Placental pericyte (primary cell): ENCODE measurements at places on chromosomes 2 and 18. TPM values are rescaled to one million over a fixed set of nuclear protein-coding genes. Genes with fewer than 3 reads are reported as not detected.

ARMC9 gene
- total RNA-seq, result 157 and 512 TPM in 2 replicates

SERPINB10 gene
- total RNA-seq, result 0.57 and 1.1 TPM in 2 replicates

ACKR3 gene
- 0.14 and 0.66 TPM in 2 replicates for total RNA-seq

KIF5C gene
- under 0.01 and 0.14 TPM in 2 replicates for total RNA-seq

LYPD1 gene
- total RNA-seq, result 5.5 and 108 TPM in 2 replicates

UCN gene
- 0.86 and 1.1 TPM in 2 replicates for total RNA-seq

MAP3K19 gene
- total RNA-seq, result not detected in 2 replicates

ABCG8 gene
- total RNA-seq, result not detected in 2 replicates

DUSP28 gene
- 3.5 and 4.6 TPM in 2 replicates for total RNA-seq

GALNT5 gene
- 0.22 and 5.4 TPM in 2 replicates for total RNA-seq

CCDC102B gene
- 5.0 and 16.0 TPM in 2 replicates for total RNA-seq

ACTG2 gene
- total RNA-seq, result 61.7 and 148 TPM in 2 replicates
